ENCODE measurements at places on chromosomes 3 and 15.

DNA sequence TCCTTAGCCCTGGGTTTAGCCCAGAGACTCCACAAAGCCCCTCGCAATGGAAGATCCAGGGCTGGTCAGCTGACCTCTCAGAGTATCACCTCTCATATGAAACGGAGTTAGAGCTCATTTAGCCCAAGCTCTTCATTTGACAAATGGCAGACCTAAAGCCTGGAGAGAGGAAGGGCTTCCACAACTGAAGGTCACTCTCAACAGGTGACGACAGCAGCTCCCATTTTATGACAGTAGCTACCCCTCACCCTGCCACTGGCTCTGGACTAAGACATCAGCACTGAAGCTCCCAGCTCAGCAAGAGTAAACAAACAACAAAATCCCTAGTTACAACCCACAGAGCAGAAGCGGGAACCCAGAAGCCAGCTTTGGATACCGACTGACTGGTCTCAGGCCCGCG is 33.7 kb downstream of the TLE3 start:
- no peak for DNase-seq

DNA sequence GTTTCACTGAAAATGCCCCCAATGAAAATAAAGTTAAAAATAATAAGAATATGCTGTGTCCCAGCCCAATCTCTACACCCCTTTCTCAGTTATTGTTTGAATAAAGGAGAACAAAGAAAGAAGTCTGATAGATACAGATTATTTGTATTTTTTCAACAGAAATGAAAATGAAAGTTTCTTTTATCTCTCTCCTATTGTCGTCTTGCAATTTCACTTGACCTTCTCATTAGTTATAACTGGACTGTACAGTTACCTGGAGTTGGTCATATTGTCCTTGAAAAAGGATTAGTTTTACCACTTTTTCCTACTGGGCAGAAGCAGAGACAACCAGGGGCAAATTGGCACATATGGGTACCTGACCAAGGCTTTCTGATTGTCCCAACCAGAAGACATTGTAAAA is 440.0 kb downstream of the PDCD6IP start:
- DNase-seq: no peak

- DNase-seq: no peak
Observed at GRCh38 chr15:62777671-62778070, 264.9 kb upstream of the TPM1 start.

DNA sequence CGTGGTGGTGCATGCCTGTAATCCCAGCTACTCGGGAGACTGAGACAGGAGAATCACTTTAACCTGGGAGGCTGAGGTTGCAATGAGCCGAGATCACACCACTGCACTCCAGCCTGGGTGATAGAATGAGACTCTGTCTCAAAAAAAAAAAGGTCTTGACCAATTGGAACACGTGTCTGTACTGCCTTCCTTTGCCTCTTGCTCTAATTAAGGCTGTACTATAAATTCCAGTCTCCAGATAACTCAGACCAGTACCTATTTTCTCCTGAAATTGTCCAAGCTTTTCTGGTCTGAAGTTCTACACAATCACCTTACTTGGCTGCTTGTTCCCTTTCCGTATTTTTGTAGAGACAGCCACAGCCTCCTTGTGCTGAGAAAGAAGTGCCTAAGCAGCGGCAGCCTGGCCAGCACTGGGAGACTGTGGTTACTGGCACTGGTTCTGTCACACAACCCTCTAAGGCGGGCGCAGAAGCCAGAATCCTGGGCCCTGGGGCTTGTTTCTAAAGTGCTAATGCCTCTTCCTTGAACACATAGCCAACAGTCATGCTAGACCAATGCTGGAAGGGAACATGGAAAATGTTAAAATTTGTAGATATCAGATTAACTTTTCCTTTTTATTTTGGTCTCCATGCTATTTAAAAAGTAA is 6.2 kb upstream of the CEP70 start:
- DNase-seq: no peak

DNA sequence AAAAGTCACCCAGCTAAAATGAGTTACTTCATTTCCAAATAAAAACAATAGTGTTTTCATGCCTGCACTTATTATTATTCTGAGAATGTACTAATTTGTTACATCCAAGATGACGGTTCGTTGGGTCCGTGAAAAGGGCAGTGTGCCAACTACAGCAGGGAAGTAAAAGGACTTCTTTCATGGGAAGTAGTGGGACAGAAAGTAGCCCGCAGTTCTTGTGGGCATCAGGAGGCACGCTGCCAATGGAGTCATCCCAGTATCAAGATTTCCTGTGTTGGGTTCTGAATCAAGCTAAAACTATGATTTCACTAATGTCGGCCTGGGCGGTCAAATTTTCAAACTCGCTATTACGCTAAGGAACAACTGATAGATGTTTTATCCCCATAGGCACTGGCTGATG is 254.5 kb upstream of the SOX2 start:
- DNase-seq: no peak

DNA sequence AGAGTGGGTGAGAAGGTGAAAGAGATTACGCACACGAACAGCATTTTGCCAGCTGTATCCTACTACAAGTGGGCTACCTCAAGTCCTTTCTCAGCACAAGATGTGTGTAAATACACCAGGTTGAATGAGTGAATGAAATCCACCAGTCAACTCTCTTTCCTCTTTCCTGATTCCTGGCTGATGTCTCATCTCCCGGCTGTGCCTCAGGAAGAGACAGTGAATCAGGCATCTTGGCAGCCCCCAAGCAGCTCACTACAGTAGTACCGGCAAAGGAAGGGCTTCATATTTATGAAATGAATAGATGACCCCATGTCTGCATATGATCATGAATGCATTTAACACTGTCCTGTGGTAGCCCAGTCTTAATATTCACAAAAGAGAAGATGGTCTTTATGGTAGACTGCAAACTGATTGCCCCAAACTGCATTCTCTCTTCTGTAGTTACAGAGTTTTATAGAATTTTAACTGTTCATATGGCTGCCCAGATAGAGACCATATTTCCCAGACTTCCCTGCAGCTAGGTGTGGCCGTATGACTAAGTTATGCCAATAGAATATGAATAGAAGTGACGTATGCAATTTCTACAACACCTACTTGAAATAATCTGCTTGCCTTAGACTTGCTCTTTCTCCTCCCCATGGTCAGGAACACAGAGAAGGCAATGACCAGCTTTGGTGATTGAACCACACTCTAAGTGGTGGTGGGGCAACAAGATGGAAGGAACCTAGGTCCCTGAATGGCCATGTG is 22.7 kb downstream of the MGLL start:
- DNase-seq: no peak

DNA sequence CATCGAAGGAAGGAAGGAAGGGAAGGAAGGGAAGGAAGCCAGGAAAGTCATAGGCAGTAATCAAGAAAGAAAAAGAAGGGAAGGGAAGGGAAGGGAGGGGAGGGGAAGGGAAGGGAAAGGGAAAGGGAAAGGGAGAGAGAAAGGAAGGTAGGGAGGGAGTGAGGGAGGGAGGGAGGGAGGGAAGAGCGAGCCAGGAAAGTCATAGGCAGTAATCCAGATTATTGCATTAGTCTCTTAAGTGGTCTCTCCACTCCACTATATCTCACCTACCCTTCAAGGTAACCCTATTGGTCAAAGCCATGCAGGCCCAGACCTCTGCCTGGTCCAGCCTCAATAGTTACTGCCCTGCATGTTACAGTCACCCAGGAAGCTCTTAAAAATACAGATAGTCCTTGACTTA is 106.2 kb upstream of the RAP2B start:
- DNase-seq: no peak

DNA sequence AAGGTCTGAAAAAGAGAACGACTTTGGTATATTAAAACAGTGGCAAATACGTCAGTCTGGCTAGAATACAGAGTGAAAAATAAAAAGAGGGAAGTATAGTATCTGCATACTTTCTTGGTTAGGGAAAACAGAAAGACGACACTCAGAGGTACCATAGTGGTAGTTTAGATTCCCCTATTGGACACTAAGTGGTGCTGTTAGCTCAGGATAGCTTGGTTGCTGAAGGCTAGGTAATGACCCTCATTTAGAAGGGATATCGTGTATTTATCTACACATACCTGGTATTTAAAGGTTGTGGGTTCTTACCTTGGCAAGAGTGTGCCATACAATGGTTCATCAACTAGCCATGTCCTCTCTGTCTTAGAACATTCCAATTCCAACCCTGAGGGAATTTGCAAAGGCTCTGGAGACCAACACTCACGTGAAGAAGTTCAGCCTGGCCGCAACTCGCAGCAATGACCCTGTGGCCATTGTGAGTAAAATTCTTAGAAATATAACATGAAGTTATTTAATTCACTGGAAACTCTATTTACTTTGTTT is 31.0 kb downstream of the TMOD2 start:
- no peak for DNase-seq
